Panc1 (cell line): ENCODE measurements at places on chromosomes 6 and 20. TPM values are rescaled to one million over a fixed set of nuclear protein-coding genes. Genes with fewer than 3 reads are reported as not detected.

- H3K27me3 ChIP-seq: no peaks in the 10 kb centered on the region
- H3K36me3 ChIP-seq: no peaks in the 10 kb centered on the region
- DNase-seq: no peak
- H3K27ac ChIP-seq: no peak overlapping the region
These were observed 210.1 kb downstream of the SYNDIG1 start for GRCh38 chr20:24679448-24680047.

GRCh38 chr20:31713312-31714273 lies 9.1 kb downstream of the BCL2L1 start:
- peaks cover 15% of the 10 kb centered on the region; the same call in 1 of the 2 replicates for H3K36me3 ChIP-seq
- H3K4me3 ChIP-seq: no peak overlapping the region
- peaks cover 73% of the 10 kb centered on the region for H3K4me1 ChIP-seq
- H3K27ac ChIP-seq: peak overlapping the region; percentile 92
- no peak for DNase-seq

GRCh38 chr6:89830170-89830809 lies 610 bp downstream of the CASP8AP2 start:
- no peak for DNase-seq
- no peaks in the 10 kb centered on the region; the same call in 1 of the 2 replicates for H3K36me3 ChIP-seq
- H3K4me3 ChIP-seq: peak overlapping the region; percentile 97
- H3K27me3 ChIP-seq: no peaks in the 10 kb centered on the region

DNA sequence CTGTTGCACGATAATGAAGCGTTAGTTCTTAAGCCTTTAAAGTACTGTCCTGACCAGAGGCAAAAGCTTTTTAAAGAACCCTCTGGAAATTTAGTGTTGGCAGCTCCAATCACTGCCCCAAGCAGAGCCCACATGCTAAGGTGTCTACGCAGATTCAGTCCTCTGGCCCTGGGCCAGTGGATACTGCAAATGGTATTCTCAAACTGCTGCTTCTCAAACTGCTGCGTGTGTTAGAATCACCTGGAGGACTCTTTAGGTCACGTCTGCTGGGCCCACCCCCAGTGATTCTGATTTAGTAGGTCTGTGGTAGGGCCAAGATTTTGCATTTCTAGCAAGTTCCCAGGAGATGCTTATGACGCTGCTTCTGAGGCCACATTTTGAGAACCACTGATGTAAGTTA lies 96.0 kb upstream of the CCDC28A start:
- no peak overlapping the region for H3K4me3 ChIP-seq
- no peaks in the 10 kb centered on the region for H3K27me3 ChIP-seq
- H3K27ac ChIP-seq: 0 out of 2 replicates have a peak overlapping the region, but pooled peaks have one; percentile 27
- H3K36me3 ChIP-seq: no peaks in the 10 kb centered on the region

DNA sequence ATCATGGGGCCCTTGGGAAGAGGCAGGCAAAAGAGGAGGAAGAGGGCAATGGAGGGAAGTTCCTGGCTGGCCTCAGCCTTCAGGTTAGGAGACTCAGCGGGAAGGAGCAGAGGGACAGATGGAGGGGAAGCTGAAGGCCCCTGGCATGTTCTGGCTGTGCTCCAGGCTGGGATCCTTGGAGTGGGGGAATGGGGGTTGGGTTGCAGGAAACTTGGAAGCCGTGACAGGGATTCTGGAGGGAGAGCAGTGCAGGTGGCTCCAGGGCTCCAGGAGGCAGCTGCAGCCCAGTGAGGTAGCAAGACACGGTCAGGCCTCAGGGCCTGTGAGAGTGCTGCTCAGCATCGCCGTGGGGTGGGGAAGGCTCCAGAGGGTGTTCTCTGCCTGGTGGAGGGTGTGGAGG lies 64.6 kb upstream of the SCP2D1 start:
- H3K4me1 ChIP-seq: no peaks in the 10 kb centered on the region
- no peak overlapping the region for H3K4me3 ChIP-seq
- H3K36me3 ChIP-seq: no peaks in the 10 kb centered on the region
- no peak overlapping the region for H3K27ac ChIP-seq
- DNase-seq: no peak
- H3K27me3 ChIP-seq: no peaks in the 10 kb centered on the region

DNA sequence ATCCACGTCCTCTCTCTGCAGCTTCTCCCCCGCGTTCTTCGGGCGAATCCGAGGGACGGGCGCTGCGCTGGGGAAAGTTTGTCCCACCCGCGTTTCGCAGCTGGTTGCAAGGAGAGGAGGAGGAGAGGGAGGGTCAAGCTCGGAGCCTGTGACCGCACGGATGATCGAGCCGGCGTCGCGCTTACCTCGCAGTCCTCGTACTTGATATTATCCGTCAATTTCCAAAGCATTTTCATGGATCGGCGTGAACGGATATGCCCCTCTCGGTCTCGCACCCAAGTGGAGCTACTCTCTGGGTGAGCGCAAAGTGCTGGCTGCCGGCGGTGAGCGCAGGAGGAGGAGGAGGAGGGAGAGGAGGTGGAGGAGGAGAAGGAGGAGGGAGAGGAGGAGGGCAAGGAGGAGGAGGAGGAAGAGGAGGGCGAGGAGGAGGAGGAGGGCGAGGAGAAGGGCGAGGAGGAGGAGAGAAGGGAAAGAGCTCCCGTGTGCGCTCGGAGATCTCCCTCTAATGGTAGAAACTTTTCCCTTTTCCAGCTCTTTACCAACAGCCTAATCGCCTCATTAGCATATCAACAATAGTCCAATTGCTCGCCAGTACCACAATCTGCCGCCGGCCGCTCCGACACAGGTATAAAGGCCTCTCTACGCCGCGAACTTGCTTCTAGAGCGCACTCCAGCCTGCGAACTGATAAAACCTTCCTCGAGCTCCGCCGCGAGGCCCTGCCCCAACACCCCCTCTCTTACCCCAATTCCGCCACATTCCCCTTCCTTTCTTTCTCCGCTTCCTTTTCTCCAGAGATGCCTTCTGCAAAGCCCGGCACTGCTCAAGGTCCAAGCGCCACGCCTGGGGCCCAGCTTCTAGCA lies at the start of gene TFAP2A:
Gene TFAP2A (minus strand): TSS at position 319 of the 861 bp plus-strand sequence. CDS start 83 bp downstream, at position 236.
- H3K27ac ChIP-seq: peak within 1 kb of the TSS; percentile 99
- DNase-seq: no peak
- H3K27me3 ChIP-seq: no peaks in the 10 kb centered on the region
- H3K4me1 ChIP-seq: peaks cover 29% of the 10 kb centered on the region
- H3K36me3 ChIP-seq: no peaks in the 10 kb centered on the region
- peak within 1 kb of the TSS; percentile 100 for H3K4me3 ChIP-seq

- H3K27me3 ChIP-seq: no peaks in the 10 kb centered on the region
- peaks cover 3% of the 10 kb centered on the region; the same call in 1 of the 2 replicates for H3K36me3 ChIP-seq
- peak overlapping the region; percentile 83 for H3K4me3 ChIP-seq
- DNase-seq: no peak
- H3K27ac ChIP-seq: peak overlapping the region; percentile 91
- peaks cover 28% of the 10 kb centered on the region for H3K4me1 ChIP-seq
These were observed 1.6 kb upstream of the UCKL1 start for GRCh38 chr20:63957690-63958441.

GRCh38 chr6:39787322-39787721 lies 4.9 kb upstream of the DAAM2 start:
- H3K27me3 ChIP-seq: peaks cover 2% of the 10 kb centered on the region; the same call in 1 of the 2 replicates
- no peaks in the 10 kb centered on the region; the same call in 1 of the 2 replicates for H3K36me3 ChIP-seq
- H3K4me1 ChIP-seq: no peaks in the 10 kb centered on the region; the same call in 1 of the 2 replicates
- no peak overlapping the region for H3K27ac ChIP-seq
- DNase-seq: no peak

The KIF3B gene
- 67.8 TPM for total RNA-seq

The POPDC3 gene
- 29.2 TPM for total RNA-seq

The TRAPPC3L gene
- total RNA-seq: not detected
